ENCODE measurements at places on chromosomes 4 and X. TPM values are rescaled to one million over a fixed set of nuclear protein-coding genes. Genes with fewer than 3 reads are reported as not detected.
A peak's percentile ranks its signal among the peaks of the same experiment; 100 is the strongest.

DNA sequence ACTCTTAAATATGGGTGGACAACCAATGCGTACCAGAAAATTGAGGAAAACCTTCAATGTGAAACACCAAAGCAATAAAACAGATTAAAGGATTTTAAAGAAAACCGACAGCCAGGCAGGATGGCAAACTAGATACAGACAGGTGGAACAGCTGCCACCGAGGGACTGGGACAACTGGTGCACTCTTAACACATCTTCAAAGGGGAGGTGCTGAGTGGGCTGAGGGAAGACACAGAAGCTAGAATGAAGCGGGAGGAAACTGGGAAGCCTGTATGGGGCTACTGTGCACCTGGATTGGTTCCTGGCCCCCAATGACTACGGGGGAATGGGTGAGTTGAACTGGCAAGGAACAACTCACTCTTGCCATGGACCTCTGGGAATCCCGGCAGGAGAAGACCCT lies 20.7 kb downstream of the ZNF280C start:
- no peak for DNase-seq

GRCh38 chr4:31370866-31371465 lies 650.8 kb downstream of the PCDH7 start:
- peak; percentile 2 for DNase-seq

- no peak for DNase-seq
These were observed 718.7 kb upstream of the TENM3 start for GRCh38 chr4:181524499-181524898.

DNA sequence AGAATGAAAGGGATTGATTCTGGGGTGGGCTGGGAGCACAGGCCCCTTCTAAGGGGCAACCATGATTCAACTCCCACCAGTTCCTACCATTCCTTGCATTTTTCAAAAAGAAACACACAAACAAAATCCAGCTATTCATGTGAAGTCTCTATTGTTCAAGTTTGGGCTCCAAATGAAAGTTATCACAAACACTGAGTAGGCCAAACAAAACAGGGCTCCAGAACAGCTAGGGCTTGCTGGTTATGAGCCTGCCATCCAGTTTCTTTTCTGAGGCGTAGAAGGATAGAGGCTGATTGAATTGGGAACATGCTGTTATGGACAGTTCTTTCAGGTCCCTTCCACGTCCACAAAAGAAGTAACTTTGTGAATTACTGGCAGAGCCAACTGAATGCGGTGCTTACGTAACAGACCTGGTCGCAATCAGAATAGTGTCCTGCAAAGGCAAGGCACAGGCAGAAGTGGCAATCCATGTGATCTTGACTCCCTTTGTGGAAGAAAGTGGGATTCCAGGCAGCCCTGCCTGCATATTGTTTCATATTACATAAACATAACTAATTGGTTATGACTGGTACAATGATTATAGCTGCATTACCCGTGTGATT lies 244.5 kb downstream of the SCFD2 start:
- no peak for DNase-seq

GRCh38 chrX:136168929-136169735 lies 21.8 kb downstream of the FHL1 start:
- peak; percentile 78 for DNase-seq

DNA sequence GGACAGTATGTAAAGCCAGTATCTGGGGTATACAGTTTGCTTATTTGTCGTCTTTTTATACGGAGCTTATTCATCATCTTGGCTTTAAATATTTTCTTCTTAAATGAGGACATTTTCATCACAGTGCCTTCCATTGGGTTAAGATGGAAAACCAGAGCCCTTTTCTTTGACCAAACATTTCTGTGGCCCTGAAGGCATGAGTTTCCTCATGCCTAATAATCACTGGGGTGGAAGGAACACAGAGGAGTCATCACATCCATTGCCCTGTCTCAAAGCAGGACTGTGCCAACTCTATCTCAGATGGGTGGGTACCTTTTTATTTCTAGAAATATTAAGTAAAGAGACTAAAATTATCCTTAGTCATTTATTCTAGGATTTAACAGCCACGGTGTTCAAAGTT lies 40.0 kb downstream of the CHRDL1 start:
- DNase-seq, result no peak

The SLC49A3 gene
- not detected for total RNA-seq

All from Daoy (cell line).